ENCODE measurements at places on chromosomes 2 and 18.

- DNase-seq: no peak
Observed at GRCh38 chr18:48631851-48632250, 93.0 kb downstream of the CTIF start.

DNA sequence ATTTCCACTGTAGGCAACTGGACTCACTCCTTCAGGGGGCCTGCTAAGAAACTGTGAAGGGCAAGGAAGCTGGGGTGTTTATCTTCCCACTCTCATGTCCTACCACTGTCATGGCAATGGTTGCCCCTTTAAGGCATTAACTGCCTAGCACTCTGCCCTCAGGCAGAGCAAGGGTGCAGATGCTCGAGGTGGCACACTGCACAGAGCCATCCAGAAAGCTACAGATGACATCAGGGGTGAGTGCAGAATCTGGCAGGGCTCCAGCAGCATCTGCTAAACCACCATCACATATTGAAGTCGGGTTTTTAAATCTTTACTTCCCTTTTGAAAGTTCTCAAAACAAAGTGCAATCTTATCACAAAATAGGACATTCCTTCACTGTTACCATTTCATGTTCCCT is 75.4 kb downstream of the RAPGEF4 start:
- no peak for DNase-seq

DNA sequence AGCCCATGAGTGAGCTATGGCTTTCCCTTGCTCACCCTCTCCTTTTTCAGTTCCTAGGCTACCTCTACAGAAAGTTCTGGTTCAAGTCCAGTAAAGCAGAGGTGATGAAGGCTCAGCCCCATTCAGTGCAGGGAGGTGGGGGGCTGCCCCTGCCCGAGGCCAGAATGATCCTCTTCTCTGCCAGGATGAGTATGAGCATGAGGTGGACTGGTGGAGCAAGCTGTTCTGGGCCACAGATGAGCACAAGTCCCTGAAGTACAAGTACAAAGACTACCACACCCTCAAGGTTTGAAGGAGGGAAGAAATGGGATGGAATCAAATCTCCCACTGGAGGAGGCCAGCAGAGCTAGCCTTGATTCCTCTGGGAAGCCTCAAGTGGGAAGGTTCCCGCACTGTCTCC is 42.4 kb downstream of the LMAN2L start:
- DNase-seq: no peak

DNA sequence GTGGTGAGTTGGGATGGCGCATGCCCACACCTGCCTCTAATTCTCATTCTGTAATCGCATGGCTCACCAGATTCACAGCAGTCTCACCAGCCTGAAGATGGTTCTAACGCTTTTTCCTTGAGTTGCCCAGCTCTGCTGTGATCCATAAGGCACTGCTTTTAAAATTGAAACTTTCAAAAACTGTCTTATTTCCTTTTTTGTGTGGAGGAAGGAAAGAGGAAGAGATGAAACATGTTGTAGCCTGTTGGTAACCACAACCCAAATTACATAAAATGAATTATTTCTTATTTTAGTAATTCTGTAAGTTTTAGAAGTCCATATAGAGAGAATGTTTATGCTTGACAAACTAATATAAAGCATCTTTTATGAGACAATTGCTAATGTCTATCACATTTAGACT is 165.4 kb downstream of the RBM43 start:
- no peak for DNase-seq

- DNase-seq: no peak
Observed at GRCh38 chr18:41060967-41061366, 894.1 kb upstream of the PIK3C3 start.

- no peak for DNase-seq
Observed at GRCh38 chr2:208511016-208511415, 104.4 kb downstream of the PTH2R start.

DNA sequence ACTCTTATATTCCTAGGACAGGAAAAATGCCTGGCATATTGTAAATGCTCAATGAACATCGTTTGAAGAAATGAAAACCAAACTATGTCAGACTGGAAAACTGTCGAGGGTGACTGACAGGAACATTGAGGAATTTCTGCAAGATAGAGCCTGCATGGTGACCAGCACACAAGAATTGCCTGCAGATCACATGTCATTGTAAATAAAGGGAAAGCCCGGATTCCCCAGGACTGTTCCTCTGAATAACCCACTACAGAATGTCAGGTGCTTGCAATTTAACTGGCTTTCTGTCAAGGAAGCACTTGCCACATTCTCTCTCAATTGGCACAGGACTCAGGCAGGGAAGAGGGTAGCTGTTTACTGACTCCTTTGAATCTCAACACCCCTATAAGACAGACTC is 129.0 kb upstream of the REG3G start:
- no peak for DNase-seq

DNA sequence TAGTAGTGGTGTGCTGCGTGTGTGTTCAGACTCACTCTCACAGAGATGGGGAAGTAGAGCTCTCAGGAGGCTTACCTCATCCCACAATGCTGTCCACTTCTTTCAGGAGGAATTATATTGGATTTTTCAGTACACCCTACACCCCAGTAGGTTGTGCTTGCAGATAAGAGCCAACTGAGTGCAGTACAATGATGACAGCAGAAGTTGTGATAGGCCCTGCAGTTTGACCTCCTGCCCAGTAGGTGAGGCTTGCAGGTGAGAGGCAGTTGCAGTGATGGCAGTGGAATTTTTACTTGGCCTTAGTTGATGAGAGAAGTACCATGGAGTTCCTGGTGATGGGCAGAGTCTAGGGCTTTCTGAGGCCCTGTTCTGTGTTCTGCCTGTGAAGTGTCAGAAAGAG is 657.8 kb downstream of the KCNJ3 start:
- DNase-seq: no peak

DNA sequence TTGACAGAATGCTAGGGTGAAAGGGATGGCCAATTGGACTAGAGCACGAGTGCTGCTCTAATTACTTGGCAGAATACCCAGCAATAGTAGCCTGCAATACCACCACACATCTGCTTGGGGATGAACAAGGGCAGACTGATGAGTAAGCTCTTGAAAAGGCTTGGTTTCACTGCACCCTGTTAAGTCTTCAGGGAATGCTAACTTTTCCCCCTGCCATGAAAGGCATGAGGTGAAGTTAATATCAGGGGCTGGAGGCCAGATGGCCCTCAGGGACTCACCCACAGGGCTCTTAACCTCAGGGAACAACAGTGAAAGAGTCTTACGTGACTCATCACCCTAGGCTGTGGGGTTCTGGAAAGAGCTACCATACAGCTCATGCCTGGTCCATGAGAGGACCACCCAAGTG is 51.7 kb upstream of the MYL1 start:
- no peak for DNase-seq

- no peak for DNase-seq
Observed at GRCh38 chr2:12304564-12305171, 412.1 kb upstream of the TRIB2 start.

DNA sequence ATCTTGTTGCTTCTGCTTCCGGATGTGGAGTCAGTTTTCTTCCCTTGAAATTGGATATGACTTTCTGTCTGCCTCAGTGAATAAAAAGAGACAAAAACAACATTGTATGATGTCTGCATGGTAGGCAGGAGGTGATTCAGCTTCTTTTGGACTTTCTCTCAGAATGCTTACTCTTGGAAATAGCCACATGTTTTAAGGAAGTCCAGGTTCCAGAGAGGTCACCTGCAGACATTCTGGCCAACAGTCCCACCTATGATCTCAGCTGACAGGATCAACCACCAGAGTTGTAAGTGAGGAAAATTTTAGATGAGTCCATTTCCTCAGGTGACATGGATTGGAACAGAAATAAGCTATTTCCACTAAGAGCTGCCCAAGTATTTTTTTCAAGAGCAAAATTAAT is 508.7 kb upstream of the FAM98A start:
- no peak for DNase-seq

- peak; percentile 42 for DNase-seq
Observed at GRCh38 chr18:79644006-79644665, 35.5 kb upstream of the CTDP1 start.

DNA sequence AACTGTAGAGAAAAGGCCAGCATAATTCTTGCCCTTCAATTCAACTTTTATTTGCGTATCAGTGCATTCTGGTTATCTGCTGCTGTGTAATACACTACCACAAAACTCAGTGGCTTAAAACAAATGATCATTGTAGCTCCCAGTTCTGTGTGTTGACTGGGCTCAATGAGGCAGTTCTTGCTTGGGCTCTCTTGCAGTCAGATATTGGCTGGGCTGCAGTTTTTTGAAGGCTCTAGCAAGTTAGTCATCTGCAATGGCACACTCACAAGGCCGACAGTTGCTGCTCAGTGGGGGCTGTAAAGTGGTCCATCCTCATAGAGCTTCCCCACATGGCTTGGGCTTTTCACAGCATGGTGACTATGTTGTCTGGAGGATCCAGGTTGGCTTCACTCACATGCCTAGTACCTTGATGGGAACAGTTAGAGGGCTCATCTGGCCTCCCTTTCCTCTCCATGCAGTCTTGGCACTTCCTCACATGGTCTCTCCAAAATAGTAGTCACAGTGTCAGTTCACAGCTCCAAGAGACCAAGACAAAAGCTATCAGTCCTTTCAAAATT is 110.6 kb upstream of the TNP1 start:
- DNase-seq: no peak

- no peak for DNase-seq
Observed at GRCh38 chr18:60163622-60164021, 209.0 kb downstream of the MC4R start.

DNA sequence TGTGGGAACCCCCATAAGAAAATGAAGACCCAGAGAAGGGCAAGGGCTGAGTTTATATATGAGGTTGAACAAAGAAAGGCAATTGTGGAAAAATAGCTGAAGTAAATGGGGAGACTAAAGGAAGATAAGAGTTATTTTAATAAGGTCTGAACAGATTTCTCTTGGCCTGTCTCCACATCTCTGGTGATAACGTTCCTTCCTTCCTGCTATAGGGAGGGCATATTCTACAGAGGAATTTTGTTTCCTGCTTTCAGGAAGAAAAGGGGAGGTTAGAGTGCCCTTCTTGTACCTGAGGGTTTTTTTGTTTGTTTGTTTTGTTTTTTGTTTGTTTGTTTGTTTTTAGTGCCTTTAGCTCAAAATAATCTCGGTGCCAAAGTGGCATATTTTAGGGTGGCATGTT is 31.6 kb downstream of the MOGAT1 start:
- DNase-seq: no peak

DNA sequence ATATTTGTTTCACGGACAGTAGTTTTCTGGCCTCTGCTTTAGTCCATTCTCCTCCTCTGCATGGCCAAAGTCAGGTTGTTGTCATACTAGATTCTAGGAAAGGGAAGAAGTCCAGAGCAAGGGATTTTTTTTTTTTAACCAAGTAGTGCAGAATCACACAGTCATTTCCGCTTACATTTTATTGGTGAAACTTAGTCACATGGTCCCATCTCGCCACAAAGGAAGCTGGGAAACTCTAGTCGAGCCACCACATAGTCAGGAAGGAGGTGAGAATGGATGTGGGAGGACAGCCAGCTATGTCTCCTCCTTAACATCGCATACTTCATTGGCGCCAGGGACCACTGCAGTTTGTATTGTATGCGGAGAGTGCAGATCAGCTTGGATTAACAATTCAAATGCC is 10.4 kb downstream of the HRH4 start:
- no peak for DNase-seq

- no peak for DNase-seq
Observed at GRCh38 chr2:44110444-44110843, 58.2 kb upstream of the PPM1B start.

GRCh38 chr2:191676790-191677645 is 918 bp upstream of the NABP1 start:
- no peak for DNase-seq

DNA sequence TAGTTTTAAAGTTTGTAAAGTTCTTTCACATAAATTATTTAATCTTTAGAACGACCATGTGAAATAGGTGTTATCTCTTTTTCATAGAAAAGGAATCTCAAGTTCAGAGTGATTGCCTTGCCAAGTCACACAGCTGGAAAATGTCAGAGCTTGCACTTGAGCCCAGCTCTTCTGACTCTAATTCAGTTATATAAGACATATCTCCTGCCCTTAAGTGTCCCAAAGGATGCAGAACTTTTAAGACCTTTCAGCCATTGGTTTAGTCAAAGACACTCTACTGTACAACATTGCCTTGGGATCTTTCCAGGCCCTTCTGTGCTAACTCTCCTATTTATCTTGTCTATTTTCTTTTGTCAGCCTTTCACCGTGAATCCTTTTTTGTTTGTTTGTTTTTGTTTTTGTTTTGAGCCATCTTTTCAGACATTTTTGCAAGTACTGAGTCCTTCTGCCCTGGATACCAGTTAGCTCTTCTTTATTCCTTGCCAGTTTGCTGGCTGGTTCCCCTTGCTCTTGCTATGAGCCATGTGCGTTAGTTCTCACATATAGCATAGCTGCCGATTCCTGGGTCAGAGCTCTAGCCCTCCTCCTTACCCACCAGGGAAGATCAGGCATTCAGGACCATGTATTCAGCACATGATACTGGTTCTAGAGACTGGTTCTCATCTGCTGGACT is 160.0 kb upstream of the MYO3B start:
- no peak for DNase-seq

GRCh38 chr2:156476850-156477206 is 40.6 kb downstream of the GPD2 start:
- no peak for DNase-seq

GRCh38 chr2:76556018-76556417 is 845.3 kb upstream of the GCFC2 start:
- no peak for DNase-seq

DNA sequence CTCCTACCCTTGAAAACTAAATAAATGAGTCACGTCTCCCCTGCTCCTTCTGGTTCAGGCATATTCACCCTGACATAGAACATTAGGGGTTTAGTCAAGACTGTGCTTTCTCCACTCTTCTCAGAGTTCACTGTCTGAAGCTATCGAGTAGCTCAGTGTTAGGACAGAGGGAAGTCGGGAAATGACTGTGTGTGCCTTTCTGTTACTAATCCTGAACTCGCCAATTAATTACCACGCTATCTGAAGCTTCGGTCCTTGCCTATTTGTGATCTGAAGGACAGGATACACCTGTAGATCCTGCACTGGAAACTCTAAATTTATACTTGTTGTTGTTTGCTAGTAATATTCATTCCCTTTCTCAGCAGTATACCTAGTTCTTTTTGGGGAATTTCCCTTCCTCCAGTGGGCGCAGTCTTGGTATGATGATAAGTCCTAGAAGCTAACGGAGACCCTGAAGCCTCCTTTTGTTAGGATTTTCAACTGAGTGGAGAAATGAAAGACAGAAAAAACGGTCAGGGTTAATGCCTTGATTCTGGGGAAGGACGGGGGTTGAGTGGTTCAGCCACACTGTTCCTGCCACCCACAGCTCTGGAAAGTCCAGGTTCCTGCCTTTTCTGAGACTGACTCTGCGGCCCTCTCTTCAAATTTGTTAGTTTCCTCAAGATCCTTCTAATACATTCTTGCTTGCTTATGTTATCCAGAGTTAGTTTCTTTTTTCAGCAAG is 218.0 kb downstream of the DLGAP1 start:
- DNase-seq: no peak

- DNase-seq: no peak
Observed at GRCh38 chr2:174901075-174901474, 104.1 kb downstream of the CHN1 start.

- DNase-seq: no peak
Observed at GRCh38 chr2:209808521-209808920, 36.9 kb downstream of the UNC80 start.

DNA sequence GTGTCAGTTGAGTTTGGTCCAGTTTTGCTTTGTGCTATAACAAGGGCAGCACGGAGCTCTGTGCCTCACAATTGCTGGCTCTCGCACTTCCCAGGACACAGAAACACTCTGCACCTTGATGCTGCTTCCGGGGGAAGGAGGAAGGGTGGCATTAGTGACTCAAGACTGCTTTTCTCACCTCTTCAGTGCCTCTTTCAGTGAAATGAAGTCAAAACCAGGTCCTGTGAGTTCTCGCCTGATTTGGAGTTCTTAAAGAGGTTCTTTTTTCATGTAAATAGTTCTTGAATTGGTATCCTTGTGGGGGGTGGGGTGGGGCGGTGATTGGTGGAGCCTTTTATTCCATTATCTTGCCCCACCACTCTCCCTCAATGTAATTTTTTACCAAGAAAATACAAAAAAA is 91.5 kb upstream of the MYT1L start:
- no peak for DNase-seq

All from stimulated activated CD8-positive, alpha-beta memory T cell treated with anti-CD3 and anti-CD28 coated beads, Interleukin-7, amount 100 ng/mL, for 1 hour (primary cell).